Fibroblast of skin of left biceps (primary cell): ENCODE measurements at places on chromosomes 3 and 15.

GRCh38 chr15:66038387-66039116 is 169.3 kb downstream of the RAB11A start:
- DNase-seq = no peak

DNA sequence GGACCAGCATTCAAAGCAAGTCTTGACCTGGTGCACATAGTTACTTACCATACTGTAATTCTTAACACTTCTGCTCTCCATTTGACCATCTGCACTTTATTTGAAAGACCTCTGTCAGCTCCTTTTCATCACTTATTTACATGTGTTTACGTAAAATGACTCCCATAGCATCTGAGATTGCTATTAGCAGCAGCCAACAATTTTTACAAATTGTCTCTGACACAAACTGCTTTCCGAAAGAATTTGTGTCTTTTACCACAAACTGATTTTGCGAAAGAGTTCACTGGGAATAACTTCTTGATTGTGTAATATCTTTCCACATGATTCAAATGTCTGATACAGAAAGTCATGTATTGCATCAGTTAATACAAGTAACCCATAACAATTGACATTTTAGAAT is 144.1 kb upstream of the PEX5L start:
- peak; percentile 94 for DNase-seq

DNA sequence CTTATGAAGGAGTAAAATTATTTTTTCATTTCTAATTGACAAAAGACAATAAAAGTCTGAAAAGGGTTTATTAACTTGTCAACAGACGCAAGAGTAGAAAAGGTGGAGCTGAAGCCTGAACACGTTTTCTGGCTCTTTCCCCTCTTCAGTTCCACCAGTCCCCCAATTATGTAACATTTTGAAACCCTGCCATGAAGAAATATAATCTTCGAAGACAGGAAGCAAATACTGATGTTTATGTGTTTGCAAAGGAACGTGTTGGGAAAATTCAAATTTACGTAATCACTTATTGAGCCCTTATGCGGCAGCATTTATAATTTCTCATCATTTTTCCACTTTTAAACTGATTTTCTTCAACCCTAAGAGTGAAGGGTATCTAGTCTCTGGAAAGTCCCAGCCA is 767 bp downstream of the AP3S2 start:
- no peak for DNase-seq

DNA sequence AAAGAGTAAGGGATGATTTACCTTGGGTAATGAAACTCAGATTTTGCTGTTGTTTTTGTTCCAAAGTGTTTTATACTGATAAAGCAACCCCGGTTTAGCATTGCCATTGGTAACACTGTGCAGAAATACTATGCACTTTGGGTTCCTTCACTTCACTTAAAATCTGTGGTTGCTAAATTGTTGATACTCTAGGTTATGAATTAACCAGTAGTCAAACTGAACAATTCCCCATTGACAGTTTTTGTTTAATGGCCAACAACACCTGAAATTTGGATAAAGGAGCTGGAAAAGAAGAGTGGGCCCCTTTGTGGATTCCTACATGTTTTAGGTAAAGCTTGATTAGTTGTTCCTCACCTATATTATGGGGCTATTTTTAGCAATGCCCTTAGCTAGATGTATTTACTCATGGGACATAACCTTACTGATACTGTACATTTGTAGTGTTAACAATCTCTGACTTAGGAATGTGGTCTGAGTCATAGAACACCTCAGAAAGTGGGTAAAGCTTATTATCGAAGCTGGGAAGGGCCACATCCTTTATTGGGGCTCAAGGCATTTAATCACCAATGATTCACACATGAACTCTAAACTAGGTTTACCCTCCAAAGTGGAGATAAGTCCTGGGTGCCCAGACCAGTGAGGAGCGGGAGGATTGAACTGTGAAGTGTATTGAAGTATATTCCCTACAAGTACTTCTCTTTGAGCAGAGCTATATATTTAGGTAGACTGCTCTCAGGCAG is 29.5 kb upstream of the THRB start:
- no peak for DNase-seq

DNA sequence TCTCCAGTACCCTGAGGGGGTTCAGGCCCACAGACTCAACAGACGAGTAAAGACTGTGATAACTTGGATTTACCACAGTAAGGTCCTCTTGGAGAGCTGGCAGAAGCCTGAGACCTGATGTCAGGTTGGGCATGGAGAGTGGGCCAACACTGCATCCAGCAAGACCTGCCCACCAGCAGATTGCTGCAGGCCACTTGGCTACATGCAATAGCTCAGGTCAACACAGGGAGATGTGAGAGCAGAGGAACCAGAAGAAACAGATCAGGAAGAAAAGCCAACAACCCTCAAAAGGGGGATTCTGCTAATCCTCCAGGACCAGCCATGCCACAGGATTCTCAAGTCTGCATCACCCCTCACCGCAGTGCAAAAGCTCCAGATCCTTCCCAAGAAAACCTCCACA is 1.7 kb upstream of the IP6K1 start:
- DNase-seq = no peak

GRCh38 chr3:142858043-142858442 is 30.8 kb downstream of the PCOLCE2 start:
- no peak for DNase-seq

GRCh38 chr3:103662591-103662990 is 1227.8 kb downstream of the ZPLD1 start:
- no peak for DNase-seq

GRCh38 chr3:4904811-4905695 is 74.2 kb upstream of the BHLHE40 start:
- no peak for DNase-seq

GRCh38 chr3:193388361-193388760 is 9.8 kb upstream of the ATP13A5 start:
- DNase-seq = no peak

GRCh38 chr15:25401501-25401900 is 37.3 kb downstream of the UBE3A start:
- DNase-seq = no peak

DNA sequence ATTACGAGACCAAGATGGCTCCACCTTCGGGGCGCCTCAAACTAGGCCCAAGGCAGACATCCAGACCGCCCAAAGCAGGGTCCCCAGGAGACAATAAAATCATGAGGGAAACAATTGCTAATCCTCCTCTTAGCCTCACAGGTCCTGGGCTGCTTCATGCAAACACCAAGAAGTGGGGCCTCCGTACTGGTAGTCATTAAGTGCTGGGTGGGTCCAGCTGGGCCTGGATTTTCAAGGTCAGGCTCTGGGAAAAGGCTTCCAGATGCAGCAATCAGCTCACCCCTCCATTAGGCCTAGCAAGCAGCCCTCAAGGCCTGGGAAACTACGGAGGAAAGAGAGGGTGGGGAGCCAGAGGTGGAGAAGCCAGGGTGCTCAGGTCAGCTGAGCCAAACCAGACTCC is 634 bp downstream of the FBXL22 start:
- no peak for DNase-seq

DNA sequence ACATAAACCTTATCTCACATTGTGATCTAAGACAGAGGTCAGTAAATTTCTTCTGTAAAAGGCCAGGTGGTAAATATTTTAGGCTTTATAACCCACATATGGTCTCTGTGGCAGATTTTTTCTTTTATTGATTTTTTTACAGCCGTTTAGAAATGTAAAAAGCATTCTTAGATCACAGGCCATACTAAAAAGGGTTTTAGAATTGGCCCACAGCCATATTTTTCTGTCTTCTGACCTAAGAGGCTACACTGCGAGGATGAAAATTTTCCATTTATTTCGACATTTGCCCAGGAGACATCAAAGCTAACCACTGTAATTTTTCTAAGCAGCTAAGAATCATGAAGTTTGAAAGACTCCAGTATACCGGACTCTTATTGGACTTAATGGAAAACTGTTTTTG is 377.2 kb upstream of the SGO1 start:
- DNase-seq = no peak

DNA sequence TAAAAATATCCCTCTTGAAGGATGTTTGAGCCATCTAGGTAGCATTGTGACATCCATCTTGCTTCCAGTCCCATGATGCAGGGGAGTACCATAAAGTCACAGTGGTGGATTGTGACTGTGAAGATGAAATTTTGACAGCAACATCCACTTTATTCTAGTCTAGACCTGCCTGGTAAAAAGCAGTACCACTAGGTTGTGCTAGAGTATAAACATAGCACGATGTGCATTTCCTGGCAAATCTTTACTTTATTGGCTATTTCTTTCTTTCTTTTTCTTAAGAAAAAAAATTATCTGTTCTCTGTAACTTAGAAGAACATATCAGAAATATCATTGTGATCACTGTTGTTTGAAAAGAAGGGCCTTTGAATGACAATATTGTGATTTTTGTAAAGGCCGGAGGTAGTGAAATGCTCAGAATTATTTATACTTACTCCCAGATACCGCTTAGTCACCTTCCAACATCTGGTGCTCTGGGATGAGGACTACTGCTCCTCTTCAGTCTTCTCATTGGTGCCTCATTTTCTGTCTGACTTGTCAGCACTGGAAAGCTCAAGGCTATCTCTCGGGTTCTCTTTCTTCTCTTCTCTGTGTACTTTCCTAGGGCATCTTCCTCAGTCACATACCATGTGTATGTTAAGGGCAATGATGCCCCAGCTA is 35.6 kb downstream of the AGBL1 start:
- DNase-seq = no peak

- DNase-seq = no peak
Measured at GRCh38 chr3:119912220-119912619, 130.3 kb downstream of the NR1I2 start.

GRCh38 chr3:60641354-60641753 is 609.9 kb downstream of the FHIT start:
- no peak for DNase-seq

GRCh38 chr3:10011631-10012030 is 14.6 kb upstream of the FANCD2 start:
- no peak for DNase-seq

- no peak for DNase-seq
Measured at GRCh38 chr3:131109156-131109555, 82.5 kb downstream of the NEK11 start.

DNA sequence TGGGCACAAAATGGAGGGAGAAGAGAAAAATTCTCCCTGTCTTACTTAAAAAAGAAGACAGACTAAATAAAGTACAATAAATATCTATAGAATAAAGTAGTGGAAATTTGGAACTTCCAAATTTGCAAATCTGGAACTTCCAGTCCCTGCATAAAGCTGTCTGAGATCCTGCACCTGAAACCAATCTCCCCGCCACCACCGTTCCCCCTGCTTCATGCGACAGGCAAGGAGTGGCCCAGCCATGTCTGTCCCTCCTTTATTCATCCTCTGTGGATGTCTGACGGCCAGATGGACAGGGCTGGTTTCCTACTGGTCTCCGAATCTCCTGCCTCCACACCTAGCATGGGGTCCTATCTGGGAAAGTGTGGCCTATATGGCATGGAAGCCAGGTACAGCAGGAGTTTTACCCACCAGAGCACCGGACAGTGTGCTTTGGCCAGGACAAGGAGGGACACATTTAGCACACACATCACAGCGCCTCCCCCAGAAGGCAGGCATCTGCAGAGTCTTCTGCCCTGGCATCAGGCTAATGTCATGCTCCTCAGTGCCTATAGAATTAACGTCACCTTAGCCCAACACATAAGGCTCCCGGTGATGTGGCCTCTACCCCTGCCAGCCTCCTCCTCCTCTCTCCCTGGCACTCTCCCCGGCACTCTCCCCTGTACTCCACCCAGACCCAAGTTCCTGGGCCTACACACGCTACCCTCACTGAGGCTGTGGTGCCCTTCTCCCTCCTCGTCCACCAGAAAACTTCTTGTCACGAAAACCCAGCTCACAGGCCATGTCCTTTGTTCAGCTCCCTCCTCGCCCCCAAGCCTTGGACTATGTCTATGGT is 170.8 kb downstream of the XXYLT1 start:
- no peak for DNase-seq

DNA sequence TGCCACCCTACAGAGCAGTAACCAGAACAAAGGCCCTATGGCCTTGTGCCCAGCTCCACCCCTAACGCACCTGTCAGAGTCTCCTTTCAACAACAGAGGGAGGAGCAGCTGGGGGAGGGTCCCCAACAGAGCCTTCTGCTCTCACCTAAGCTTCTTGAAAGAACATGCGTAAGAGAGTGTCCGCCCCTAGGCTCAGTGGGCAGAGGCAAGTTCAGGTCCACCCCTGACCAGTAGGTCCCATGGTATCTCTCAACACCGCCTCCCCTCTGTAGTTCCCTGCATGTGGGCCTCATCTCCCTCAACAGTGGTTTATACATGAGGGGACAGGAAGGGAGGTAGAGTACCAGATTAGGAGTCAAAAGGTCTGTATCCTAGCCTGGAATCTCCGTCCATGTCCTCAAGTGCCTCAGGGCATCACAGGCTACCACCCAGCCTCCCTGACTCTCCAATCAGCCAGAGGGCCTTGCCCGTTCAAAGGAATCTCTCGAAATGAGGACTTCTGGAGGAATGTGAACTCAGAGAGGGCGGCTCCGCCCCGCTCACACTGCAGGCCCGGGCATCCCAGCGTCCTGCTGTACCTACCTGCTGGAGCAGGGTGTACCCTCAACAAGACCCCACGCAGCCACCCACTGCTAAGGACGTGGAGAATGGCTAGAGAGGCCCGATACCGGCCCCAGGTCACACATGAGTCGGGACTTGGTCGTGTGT is 680 bp downstream of the POC1A start:
- DNase-seq = no peak

GRCh38 chr3:160346511-160346910 is 52.5 kb downstream of the IFT80 start:
- DNase-seq = no peak

- peak; percentile 54 for DNase-seq
Measured at GRCh38 chr3:67654099-67654843, at the start of gene SUCLG2. TSS of gene SUCLG2 (minus strand) at chr3:67654612. CDS start at chr3:67654586, 26 bp downstream.

- DNase-seq = no peak
Measured at GRCh38 chr3:120102232-120102631, 8.0 kb upstream of the GSK3B start.

- no peak for DNase-seq
Measured at GRCh38 chr3:53753518-53754183, 92.6 kb downstream of the CHDH start.

DNA sequence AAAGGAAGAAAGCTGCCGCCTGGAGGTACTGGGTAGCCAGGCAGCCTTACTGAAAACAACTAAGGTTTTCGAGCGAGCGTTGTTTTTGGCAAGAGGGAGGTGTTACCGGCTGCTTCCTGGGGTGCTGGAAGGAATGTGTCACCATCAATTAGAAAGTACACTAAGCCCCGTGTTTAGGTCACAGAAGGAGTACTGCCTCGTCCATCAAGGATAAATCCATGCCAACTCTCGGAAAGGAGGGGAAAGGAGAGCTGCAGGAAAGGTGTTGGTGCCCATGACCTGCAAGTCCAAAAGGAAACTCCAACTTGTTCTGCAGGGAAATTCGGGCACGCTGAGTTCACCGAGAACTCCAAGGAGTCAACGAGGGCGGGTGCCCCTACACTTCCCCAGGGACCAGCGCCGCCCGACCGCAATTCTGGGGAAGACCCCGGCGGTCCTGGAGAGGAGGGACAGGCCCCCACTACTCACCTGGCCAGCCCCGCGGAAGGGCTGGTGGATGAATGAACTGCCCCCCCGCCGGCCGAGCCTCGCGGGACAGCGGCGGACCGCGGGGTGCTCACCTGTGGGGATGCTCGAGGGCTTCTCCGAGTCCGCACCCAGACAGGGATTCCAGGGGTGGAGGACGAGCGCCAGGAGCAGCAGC is 542 bp downstream of the PLOD2 start:
- DNase-seq = peak; percentile 56

- DNase-seq = no peak
Measured at GRCh38 chr3:123157209-123157597, 44.5 kb upstream of the SEC22A start.

- DNase-seq = no peak
Measured at GRCh38 chr3:152204218-152204617, 64.5 kb upstream of the MBNL1 start.

- DNase-seq = no peak
Measured at GRCh38 chr3:132432639-132433038, 15.3 kb downstream of the DNAJC13 start.
